ENCODE measurements at places on chromosomes 3 and 15.

- DNase-seq: no peak
These were observed 54.6 kb downstream of the SST start for GRCh38 chr3:187615630-187616029.

DNA sequence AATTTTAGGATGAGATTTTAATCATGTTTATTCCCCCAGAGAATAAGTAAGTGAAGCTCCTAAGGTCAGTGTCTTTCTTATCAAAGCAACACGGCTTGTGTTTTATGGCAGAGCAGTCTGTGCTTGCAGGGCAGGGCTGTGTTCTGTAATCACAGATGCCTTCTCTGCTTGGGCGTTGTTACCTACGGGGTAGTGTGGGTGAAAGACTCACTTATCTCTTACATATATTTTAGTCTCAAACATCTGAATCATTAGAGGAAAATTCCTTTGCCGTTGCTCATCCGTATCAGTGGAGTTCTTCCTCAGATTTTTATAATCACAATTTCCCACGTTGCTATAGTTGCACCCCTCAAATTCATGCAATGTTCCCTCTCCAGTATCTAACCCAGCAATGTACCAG, 271.7 kb upstream of the MEIS2 start:
- no peak for DNase-seq

GRCh38 chr15:27491666-27492621, 521.0 kb downstream of the GABRG3 start:
- peak; percentile 20 for DNase-seq

- peak; percentile 87 for DNase-seq
These were observed 130.3 kb downstream of the GHSR start for GRCh38 chr3:172317984-172318383.

- DNase-seq: no peak
These were observed 32.0 kb upstream of the ZNF445 start for GRCh38 chr3:44509393-44509921.

DNA sequence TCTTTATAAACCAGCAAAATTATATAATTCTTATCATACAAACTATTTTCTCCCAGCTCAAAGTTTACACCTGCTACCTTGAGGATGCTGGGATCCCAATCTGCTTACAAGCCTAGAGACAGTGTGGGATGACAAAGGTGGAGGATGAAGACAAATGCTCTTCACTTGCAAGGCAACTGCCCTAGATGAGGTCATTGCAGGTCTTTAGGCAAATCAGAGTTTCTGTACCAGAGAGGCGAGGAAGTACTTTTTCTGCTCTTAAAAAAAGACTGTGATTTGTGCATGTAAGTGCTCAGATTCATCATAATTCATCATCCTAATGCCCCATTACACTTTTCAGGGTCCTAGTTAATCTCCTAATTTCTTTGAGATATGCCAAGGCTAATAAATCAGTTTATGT, 376.1 kb downstream of the ZPLD1 start:
- no peak for DNase-seq

- DNase-seq: no peak
These were observed 273.1 kb downstream of the GABRG3 start for GRCh38 chr15:27244047-27244446.

DNA sequence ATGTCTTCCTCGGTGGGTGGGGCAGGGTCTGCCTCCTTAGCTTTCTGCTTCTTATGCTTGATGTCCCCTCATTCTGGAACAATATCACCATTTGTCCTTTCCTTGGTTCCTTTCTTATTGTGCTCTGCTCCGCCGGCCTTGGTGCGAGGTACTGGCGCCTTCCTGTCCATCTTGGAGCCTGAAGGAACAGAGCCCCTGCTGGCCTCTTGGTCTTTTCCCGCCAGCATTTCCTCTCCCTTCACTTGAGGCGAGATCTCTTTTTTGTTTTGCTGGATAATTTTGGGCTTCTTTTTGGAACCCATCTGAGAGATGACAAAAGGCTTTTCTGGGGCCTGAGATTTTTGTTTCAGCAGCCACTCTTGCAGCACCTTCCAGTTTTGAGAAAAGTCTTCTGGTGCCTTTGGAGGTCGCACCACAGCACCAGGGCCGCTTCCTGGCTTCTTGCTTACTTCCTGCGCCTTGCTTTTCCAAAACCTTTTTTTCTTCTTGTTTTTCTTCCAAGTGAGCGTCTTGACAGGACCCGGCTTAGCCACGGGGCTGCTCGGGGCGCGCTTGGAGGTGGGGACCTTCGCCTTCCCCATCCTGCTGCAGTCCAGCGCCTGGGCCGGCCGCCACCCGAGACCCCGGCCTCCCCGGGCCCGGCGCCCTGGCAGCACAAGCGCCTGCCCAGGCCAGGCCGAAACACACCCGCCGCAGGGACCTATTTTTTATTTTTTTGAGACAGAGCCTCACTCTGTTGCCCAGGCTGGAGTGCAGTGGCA, 127.1 kb downstream of the KLF13 start:
- DNase-seq: no peak

GRCh38 chr3:123169492-123169929, 32.2 kb upstream of the SEC22A start:
- DNase-seq: peak; percentile 5

GRCh38 chr15:99511866-99512661, 53.7 kb upstream of the MEF2A start:
- no peak for DNase-seq

All from AG20443 (cell line).